ENCODE measurements at places on chromosomes 12 and 14. TPM values are rescaled to one million over a fixed set of nuclear protein-coding genes. Genes with fewer than 3 reads are reported as not detected.

GLT1D1 gene
- not detected for total RNA-seq

NOP9 gene
- total RNA-seq, result 9.2 TPM

PTHLH gene
- 0.20 TPM for total RNA-seq

CCDC177 gene
- total RNA-seq, result not detected

METTL1 gene
- total RNA-seq, result 10.1 TPM

YAF2 gene
- 9.0 TPM for total RNA-seq

CMA1 gene
- not detected for total RNA-seq

INSM2 gene
- not detected for total RNA-seq

KRT86 gene
- total RNA-seq, result not detected

LAG3 gene
- 0.10 TPM for total RNA-seq

MYRFL gene
- not detected for total RNA-seq

OR4N2 gene
- not detected for total RNA-seq

GALNT8 gene
- total RNA-seq, result not detected

MYBPC1 gene
- total RNA-seq, result not detected

TAS2R8 gene
- not detected for total RNA-seq

GALNT6 gene
- total RNA-seq, result 4.8 TPM

SDR9C7 gene
- not detected for total RNA-seq

TCL1B gene
- not detected for total RNA-seq

TMTC1 gene
- 65.7 TPM for total RNA-seq

STAC3 gene
- 0.20 TPM for total RNA-seq

ASIC1 gene
- total RNA-seq, result 20.7 TPM

RNU4-1 gene
- under 0.01 TPM for total RNA-seq

COL2A1 gene
- total RNA-seq, result not detected

KCNC2 gene
- total RNA-seq, result not detected

DTX1 gene
- total RNA-seq, result 2.5 TPM

VRTN gene
- total RNA-seq, result not detected

ACTR6 gene
- 10.1 TPM for total RNA-seq

SAMD15 gene
- total RNA-seq, result 2.2 TPM

CLEC12A gene
- not detected for total RNA-seq
